ENCODE measurements at places on chromosomes 5 and 9. TPM values are rescaled to one million over a fixed set of nuclear protein-coding genes. Genes with fewer than 3 reads are reported as not detected.

The PCSK5 gene
- total RNA-seq: 8.4 TPM

The FOXD4L4 gene
- 0.69 TPM for total RNA-seq

The ADGRD2 gene
- total RNA-seq: not detected

The STPG3 gene
- not detected for total RNA-seq

The NXNL2 gene
- total RNA-seq: not detected

DNA sequence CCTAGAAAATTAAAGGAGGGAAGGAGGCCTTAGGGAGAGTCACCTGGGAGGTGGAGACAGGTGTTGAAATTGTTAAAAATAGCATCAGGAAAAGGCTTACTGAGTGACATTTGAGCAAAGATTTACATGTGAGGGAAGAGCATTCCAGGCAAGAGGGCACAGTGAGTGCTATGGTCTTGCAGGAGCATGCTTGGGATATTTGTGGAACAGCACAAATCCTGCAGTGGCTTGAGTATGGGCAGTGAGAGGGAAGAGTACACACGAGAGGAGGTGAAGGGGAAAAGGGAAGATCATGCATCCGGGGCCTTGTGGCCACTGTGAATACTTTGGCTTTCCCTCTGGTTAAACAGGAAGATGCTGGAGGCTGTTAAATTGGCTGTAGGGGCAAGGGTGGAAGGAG lies 36.6 kb downstream of the ACER2 start:
- H3K4me3 ChIP-seq: no peak overlapping the region
- H3K4me1 ChIP-seq: peaks cover 8% of the 10 kb centered on the region
- H3K36me3 ChIP-seq: no peaks in the 10 kb centered on the region
- no peaks in the 10 kb centered on the region for H3K27me3 ChIP-seq
- no peak overlapping the region for H3K27ac ChIP-seq

DNA sequence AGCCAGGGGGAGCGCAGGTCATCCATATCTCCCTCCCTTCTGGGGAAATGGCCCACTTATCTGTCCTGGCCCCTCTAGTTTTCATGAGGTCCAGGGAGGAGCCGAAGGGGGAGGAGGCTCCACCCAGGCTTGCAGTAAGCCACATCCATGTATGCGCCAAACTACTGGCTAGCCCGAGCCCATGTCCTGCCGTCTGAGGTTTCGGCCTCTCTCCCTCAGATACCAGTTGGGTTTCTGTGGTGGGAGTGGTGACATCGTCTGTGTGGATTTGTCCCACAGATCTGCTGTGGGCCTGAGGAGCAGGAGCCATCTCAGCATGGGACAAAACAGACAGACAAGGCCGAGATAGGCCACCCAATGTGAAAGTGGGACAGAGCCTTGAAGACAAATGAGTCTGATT lies 78.3 kb upstream of the ORM1 start:
- no peak overlapping the region for H3K27ac ChIP-seq
- DNase-seq: no peak
- no peaks in the 10 kb centered on the region for H3K27me3 ChIP-seq

DNA sequence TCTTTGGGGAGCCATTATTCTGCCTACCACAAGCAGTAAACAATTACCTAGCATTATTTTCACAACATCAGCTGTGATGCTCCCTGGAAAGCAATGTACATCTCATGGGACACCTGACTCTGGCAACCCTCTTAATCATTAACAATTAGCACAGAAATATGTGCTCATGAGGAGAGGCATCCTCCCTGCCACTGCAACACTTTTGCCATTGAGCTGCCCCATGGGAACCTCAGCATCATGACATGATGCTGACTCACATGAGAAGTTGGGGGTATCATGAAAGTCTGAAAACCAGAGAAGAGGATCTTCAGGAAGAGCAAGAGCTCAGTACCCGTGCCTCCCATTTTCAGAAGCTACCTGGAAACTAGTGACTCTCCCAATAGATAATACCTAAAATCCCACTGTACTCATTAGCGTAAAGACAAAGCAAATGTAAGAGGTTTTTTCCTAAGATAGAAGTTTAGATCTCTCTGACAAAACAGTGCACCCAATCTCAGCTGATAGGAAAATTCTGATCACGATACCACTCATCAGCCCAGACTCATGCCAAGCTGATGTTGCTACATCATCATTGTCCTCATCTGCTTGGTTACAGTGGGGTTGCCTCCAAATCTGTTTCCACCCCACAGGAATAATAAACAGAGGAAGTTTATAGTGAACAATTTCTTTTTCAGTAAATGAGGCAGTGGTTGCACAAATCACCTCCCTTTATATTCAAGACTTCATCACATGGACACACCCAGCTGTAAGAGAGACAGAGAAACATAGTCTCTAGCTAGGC lies 244.5 kb downstream of the NR2F1-AS1 start:
- no peak overlapping the region for H3K4me3 ChIP-seq
- H3K27me3 ChIP-seq: no peaks in the 10 kb centered on the region
- H3K36me3 ChIP-seq: no peaks in the 10 kb centered on the region
- no peak overlapping the region for H3K27ac ChIP-seq
- H3K4me1 ChIP-seq: no peaks in the 10 kb centered on the region
- DNase-seq: no peak

- H3K36me3 ChIP-seq: no peaks in the 10 kb centered on the region
- no peak for DNase-seq
- H3K4me3 ChIP-seq: no peak overlapping the region
- no peak overlapping the region for H3K27ac ChIP-seq
These were observed 30.4 kb downstream of the GARNL3 start for GRCh38 chr9:127295005-127295404.

DNA sequence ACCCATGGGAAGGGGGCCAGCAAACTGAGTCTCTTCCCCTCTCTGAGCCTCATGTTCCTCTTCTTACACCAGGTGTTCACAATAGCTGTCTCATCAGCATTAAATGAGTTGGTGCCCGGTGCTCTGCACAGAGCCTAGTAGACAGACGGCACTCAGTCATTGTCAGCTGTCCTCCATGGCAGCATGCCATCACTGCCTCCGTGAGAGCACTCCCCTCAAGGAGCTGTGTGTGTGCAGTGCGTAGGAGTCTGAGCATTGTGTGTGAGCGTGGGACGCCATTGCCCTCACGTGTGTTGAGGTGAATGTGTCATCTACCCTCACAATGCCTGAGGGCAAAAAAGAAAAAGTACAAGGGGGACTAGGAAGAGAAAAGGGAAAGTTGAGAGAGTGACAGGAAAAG lies 536.5 kb downstream of the CDK5RAP2 start:
- H3K4me1 ChIP-seq: no peaks in the 10 kb centered on the region
- H3K27me3 ChIP-seq: no peaks in the 10 kb centered on the region
- DNase-seq: no peak

GRCh38 chr5:107395632-107396350 lies 274.9 kb downstream of the EFNA5 start:
- H3K27me3 ChIP-seq: no peaks in the 10 kb centered on the region
- no peak overlapping the region for H3K4me3 ChIP-seq
- H3K4me1 ChIP-seq: no peaks in the 10 kb centered on the region
- no peak overlapping the region for H3K27ac ChIP-seq
- no peaks in the 10 kb centered on the region for H3K36me3 ChIP-seq

GRCh38 chr5:125410537-125411070 lies 664.2 kb upstream of the ZNF608 start:
- H3K4me1 ChIP-seq: no peaks in the 10 kb centered on the region
- H3K27me3 ChIP-seq: no peaks in the 10 kb centered on the region
- no peak overlapping the region for H3K27ac ChIP-seq
- no peak overlapping the region for H3K4me3 ChIP-seq

DNA sequence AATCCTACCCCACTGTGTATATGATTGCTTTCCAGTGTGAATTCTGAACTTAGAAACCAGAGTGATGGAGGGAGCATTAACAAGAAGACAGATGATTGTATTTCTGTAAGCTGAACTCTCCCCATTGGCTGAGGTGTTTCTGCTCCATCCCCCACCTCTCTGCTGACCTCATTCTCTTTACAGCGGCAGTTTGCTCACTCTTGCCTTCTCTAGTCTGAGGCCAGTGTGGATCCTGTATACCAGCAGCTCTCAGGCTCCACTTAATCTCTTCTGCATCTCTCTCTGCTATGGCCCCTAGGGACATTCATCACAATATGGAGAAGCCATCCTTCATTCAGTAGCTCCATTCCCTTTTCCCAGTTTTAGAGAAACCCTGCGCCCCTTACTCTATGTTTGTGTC lies 358.8 kb downstream of the MAN2A1 start:
- H3K27me3 ChIP-seq: no peaks in the 10 kb centered on the region
- no peaks in the 10 kb centered on the region for H3K36me3 ChIP-seq
- H3K4me1 ChIP-seq: peaks cover 11% of the 10 kb centered on the region
- no peak overlapping the region for H3K4me3 ChIP-seq
- DNase-seq: no peak

GRCh38 chr9:79695531-79696175 lies 123.9 kb downstream of the TLE4 start:
- peaks cover 31% of the 10 kb centered on the region for H3K4me1 ChIP-seq
- H3K36me3 ChIP-seq: no peaks in the 10 kb centered on the region
- H3K27ac ChIP-seq: no peak overlapping the region
- H3K27me3 ChIP-seq: no peaks in the 10 kb centered on the region
- no peak overlapping the region for H3K4me3 ChIP-seq

- no peak overlapping the region for H3K27ac ChIP-seq
- no peaks in the 10 kb centered on the region for H3K4me1 ChIP-seq
- no peaks in the 10 kb centered on the region for H3K36me3 ChIP-seq
- no peak for DNase-seq
- H3K27me3 ChIP-seq: no peaks in the 10 kb centered on the region
- no peak overlapping the region for H3K4me3 ChIP-seq
These were observed 91.5 kb upstream of the DNAH5 start for GRCh38 chr5:14035859-14036503.

GRCh38 chr9:3756071-3756470 lies 230.3 kb upstream of the RFX3 start:
- H3K27me3 ChIP-seq: no peaks in the 10 kb centered on the region
- H3K4me3 ChIP-seq: no peak overlapping the region
- H3K27ac ChIP-seq: no peak overlapping the region
- DNase-seq: no peak

DNA sequence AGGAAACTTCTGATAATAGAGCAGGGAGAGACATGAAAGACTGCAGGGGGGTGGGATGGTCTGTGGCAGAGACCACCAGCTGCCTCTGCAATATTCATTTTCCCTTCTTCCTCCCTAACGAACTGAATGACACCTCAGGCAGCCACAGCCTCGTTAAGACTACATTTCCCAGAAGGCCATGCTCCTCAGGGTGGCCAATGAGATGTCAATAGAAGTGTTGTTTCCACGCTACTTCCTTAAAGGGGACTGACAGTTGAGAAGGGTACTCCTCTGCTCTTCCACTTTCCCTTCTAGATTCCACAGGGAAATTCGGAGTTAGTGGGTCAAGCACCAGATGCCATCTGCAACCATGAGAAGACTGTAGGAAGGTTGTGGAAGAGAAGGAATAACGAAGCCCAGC lies 52.0 kb upstream of the DAPK1 start:
- no peaks in the 10 kb centered on the region for H3K36me3 ChIP-seq
- H3K27ac ChIP-seq: no peak overlapping the region
- no peak overlapping the region for H3K4me3 ChIP-seq
- no peak for DNase-seq
- H3K4me1 ChIP-seq: no peaks in the 10 kb centered on the region

DNA sequence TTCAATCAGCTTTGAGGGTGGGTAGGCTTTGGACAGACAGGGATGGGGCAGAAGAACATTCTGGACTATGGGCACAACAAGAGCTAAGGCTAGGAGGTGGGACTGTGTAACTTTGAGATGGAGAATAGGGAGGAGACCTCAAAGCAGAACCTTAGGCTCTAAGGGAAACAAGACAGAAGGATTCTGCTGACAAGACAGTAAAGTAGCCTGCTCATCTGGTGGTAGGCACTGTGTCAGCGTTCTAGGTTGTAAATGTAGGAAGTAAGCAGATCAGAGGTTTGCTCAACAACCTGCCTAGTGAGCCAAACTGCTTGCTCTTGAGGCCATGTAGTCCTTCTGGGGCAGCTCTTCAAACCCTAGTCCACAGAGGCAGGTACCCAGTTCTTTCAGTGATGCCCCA lies 15.0 kb upstream of the IL12B start:
- H3K27ac ChIP-seq: no peak overlapping the region
- H3K27me3 ChIP-seq: no peaks in the 10 kb centered on the region
- H3K4me1 ChIP-seq: peaks cover 34% of the 10 kb centered on the region
- H3K36me3 ChIP-seq: no peaks in the 10 kb centered on the region
- DNase-seq: no peak
- no peak overlapping the region for H3K4me3 ChIP-seq

DNA sequence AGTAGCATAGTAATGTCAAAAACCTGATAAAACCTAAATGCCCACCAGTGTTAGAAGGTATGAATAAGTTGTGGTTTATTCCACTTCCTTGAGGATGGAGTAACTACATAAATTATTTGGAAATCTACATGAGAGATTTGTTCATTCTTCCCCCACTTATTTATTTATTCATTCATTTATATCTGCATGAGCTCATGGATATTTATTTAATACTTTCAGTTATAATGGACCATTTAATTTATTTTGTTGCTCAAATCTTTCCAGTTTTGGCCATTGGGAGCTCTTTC lies 223.8 kb upstream of the S1PR3 start:
- no peak overlapping the region for H3K27ac ChIP-seq
- DNase-seq: no peak
- no peaks in the 10 kb centered on the region for H3K4me1 ChIP-seq
- H3K27me3 ChIP-seq: no peaks in the 10 kb centered on the region
- H3K36me3 ChIP-seq: no peaks in the 10 kb centered on the region
- no peak overlapping the region for H3K4me3 ChIP-seq

DNA sequence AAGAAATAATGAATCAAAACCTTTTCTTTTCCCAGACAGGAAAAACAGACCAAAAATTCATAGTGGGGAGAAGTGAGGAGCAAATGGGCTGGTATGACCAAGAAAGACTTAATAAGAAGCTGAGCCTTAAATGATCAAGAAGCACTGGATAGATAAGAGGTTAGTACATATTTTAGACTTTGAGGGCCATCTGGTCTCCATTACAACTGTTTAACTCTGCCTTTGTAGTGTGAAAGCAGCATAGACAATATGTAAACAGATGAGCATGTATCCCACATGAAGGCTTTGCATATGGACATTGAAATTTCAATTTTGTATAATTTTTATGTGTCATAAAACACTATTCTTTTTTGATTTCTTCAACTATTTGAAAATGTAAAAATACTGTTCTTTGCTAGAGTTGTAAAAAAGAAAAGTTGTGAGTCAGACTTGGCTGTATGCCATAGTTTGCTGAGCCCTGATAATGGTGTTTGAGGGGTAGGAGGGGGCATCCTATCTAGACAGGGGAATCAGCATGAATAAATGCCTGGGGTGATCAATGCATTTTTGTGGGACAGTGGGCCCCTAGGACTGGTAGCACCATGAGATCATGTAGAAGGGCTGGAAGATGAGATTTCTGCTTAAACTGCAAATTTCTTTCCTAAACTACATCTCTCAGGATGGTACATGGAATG lies 91.8 kb upstream of the GPR151 start:
- DNase-seq: no peak
- H3K27ac ChIP-seq: no peak overlapping the region
- no peaks in the 10 kb centered on the region for H3K36me3 ChIP-seq
- H3K4me3 ChIP-seq: no peak overlapping the region
- H3K4me1 ChIP-seq: no peaks in the 10 kb centered on the region

DNA sequence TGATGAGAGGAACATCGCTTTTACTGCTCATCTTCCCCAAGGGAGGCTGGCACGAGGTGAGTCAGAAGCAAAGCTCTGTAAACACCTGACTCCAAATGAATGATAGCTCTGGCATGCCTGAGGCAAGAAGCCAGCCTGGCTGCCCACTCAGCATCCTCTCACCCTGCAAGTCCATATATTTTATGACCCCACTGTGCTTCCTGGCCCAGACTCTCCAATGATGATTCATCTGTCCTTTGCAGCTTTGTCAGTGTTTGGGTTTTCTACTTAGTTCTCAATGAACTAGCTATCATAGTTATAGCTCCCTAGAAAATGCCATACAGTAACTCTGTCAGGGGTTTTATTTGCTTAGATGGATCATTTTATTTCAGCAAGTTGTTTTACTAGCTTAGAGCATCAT lies 52.1 kb upstream of the FSTL4 start:
- peaks cover 7% of the 10 kb centered on the region for H3K27me3 ChIP-seq
- no peak overlapping the region for H3K27ac ChIP-seq
- no peak for DNase-seq
- no peaks in the 10 kb centered on the region for H3K4me1 ChIP-seq
